ENCODE measurements at places on chromosomes 5 and 9.

DNA sequence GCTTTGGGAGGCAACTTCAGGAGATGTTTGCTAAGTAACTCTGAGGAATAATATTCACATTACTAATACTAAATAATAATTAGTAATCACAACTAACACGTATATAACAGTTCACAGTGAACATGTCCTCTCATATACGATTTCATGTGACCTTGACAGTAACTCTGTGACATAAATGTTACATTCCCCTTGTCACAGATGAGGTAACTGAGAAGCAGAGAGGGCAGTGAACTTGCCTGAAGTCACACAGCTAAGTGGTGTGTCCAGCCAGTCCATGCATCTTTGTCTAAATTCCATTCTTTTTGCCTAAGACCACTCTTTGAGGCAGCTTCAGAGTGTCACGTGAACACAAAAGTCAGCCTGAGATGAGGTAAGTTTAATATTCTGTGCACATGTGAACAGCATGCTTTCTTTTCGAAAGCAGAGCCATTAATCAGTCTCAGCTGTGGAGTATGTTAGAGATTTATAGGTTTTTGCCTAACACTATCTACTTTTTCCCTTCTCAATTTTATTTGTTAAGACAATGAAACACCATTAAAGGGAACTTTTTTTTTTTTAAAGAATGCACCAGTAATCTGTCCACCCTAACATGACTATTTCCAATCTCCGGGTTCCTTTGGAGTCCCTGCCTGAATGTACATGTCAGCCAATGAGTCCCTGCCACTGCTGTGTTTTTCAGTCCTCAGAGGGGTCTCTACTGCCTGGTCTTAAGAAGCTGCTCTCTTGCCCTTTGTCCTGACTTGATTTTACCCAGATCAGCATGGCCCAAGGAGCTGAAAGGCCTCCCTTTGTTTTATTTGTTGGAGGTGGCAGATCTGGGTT, 43.5 kb downstream of the SH3PXD2B start:
- DNase-seq: no peak

- no peak for DNase-seq
These were observed 131.1 kb downstream of the RMI1 start for GRCh38 chr9:84111726-84112125.

DNA sequence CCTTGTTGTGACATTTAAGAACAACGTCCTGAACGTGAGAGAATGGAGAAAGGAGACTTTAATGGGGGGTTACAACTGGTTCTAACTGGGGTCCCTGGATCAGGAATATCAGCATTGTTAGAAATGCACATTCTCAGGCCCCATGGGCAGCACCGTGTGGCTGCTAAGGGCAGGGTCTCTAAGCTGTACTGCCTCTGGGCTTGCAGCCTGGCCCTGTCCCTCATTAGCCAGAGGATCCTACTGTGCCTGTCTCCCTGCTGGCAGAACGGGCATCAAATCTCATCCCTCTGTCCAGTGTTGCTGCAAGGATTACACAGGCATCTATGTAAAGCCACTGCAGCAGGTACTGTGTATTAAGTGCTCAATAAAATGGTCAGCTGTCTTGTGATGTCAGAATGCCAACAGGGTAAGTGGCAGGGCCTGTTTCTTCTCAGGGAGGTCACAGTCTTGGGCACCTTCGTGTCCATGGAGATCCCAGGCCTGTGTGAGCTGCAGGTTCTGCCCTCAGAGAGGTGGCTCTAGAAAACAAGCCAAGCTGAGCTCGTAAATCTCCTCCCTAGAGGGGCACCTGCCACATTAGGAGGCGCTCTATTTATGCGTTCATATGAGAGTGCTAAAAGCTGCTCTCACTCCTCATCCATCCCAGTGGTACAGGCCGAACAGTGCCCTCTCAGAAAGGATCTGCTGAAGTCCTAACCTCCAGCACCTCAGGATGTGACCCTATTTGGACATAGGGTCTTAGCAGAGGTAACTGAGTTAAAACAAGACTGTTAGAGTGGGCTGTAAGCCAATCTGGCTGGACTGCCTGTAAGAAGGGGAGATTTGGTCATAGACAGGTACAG, 210.5 kb downstream of the GADD45G start:
- DNase-seq: no peak

DNA sequence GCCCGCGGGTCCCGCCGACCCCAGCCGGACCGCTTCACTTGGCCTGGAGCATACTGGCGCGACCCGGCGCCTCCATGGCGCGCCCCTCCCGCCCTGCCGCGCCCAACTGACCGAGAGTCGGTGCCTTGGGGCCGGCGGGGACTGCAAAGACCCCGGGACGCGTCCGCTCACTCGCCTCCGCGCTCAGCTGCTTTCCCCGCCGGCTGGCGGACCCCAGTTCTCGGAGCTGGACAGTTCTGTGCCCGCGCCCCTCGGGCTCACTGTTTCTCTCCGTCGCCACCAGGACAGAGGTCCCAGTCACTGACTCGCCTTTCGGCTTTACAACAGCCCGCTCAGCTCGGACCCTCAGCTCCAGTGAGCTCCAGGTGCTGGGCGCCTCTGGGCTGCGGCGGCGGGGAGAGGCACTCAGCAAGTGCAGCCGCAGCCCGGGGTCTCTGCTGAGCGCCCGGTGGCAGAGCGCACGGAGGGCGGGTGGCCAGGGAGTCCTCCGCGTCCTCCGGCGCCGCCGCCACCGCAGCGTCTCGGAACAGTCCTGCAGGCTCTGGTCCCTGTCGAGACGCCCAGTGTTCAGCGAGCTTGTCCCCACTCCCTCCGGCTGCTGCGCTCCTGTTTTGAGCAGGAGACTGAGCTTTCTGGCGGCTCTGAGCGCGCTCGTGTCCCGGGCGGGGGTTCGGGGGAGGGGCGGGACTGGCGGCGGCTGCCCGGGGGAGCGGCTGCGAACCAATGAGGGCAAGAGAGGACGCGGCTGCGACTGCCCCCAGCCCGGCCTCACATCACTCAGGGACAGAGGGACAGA, at the start of gene SMIM32:
SMIM32 (minus strand) TSS at position 637 of the 796 bp plus-strand sequence. CDS start 638 bp downstream, outside the sequence.
- DNase-seq: no peak

DNA sequence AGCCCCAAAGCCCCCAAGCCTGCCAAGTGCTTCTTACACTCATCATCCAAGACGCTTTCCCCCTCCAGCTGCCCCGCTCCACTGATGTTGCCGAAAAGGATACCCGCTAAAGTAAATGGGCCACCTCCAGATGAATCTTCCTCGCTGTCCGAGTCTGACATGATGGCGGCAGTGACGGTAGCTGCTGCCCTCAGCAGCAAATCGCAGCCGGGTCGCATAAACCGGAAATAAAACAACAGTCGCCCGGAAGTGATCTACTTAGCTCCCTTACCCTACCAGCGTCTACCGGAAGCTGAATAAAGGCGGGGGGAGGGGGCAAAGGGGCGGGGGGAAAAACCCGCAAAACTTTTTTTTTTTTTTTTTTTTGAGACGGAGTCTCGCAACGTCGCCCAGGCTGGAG, at the start of gene TAF1L:
TAF1L (minus strand) TSS at position 308 of the 400 bp plus-strand sequence; CDS start at position 218, 90 bp downstream.
- no peak for DNase-seq

GRCh38 chr5:36957953-36958537, 81.5 kb downstream of the NIPBL start:
- DNase-seq: no peak

- DNase-seq: no peak
These were observed 373.6 kb upstream of the SGCD start for GRCh38 chr5:155953335-155953734.

GRCh38 chr5:144377207-144377606, 206.5 kb downstream of the KCTD16 start:
- DNase-seq: no peak

DNA sequence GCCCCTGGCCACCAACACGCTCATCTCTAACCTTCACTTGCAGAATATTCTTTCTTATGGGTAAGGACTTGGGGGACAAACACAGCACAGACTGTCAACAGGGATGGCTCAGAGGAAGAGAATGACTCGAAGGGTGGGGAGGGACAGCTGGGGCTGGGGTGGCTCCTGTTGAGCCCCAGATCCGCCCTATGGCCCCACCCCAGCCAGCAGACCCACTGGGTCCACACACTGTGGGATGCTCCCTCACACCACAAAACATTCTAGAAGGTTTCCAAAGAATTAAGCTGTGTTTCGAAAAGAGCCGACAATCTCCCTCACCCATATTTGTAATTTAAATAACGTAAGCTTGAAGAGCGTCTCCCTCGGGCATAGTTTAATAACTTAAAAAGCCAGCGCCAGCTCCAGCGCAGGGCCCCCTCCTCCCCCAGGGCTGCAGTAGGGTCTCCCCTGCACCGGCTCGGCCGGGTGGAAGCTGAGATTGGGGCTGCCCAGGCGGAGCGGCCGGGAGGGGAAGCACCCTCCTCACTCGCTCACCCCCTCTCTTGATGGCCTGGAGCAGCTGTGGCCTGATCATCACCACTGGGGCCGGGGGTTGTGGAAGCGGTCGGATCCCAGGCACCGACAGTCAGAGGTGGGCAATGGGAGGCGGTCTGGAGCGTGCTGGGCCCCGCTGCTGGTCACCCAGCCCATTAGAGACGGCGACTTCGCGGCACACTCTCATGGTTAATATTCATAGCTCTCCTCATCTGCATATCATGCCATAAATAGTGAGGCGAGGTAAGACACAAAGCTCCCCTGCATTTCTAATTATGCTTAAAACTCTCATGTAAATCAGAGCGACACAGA, 37.6 kb downstream of the NACC2 start:
- DNase-seq: no peak

GRCh38 chr5:10424124-10424731, 17.5 kb upstream of the ROPN1L start:
- no peak for DNase-seq

GRCh38 chr5:178394074-178394473, 161.5 kb upstream of the PHYKPL start:
- DNase-seq: no peak

- no peak for DNase-seq
These were observed 178.3 kb downstream of the DNAH5 start for GRCh38 chr5:13766236-13766635.

GRCh38 chr5:96280946-96281393, 152.1 kb downstream of the PCSK1 start:
- DNase-seq: no peak

DNA sequence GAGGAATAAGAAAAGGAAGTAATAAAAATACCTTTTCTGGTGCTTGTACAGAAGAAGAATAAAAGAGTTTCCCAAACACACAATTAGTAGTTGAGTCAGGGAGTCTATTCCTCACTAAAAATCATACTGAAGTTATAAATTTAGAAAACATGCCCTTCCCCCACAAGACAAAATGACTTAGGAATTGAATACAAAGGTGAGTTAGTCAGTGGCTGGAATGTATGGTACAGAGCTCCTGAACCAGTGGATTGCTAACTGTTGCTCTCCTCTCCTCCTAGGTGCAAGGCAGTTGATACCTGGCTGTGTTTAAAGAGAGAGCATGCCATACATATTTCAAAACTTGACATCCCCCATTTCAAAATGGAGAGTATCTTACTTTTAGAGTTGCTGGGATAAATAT, 1.9 kb downstream of the GDA start:
- no peak for DNase-seq

DNA sequence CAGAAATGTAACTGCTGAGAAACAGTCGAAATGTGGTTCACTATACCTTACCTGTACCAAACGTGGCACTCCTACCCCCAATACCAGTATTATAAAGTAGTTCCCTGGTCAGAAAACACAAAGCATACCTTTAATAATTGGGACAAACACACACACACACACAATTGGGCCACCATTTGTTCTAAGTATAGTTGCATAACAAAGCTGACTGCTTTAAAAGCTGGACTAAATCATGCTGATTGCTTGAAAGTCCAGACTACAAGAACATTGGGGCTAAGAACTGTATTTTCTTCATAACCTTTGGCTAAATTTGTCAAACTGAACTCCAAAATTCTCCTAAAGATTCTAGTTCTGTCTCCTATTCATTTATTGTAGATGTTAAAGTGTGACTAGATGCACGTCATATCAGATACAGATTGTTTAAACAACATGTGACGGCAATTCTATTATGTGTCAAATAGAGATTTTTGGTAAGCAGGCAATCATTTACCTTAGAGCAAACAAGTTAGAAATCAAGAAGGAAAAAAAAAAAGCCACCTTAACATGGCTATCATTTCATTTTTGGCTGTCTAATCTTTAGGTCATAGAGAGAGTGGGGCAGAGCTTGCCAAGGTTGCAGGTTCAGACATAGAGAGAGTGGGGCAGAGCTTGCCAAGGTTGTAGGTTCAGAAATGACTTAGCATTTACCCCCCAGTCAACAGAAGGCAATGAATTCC, 265.1 kb downstream of the ARL15 start:
- DNase-seq: no peak

DNA sequence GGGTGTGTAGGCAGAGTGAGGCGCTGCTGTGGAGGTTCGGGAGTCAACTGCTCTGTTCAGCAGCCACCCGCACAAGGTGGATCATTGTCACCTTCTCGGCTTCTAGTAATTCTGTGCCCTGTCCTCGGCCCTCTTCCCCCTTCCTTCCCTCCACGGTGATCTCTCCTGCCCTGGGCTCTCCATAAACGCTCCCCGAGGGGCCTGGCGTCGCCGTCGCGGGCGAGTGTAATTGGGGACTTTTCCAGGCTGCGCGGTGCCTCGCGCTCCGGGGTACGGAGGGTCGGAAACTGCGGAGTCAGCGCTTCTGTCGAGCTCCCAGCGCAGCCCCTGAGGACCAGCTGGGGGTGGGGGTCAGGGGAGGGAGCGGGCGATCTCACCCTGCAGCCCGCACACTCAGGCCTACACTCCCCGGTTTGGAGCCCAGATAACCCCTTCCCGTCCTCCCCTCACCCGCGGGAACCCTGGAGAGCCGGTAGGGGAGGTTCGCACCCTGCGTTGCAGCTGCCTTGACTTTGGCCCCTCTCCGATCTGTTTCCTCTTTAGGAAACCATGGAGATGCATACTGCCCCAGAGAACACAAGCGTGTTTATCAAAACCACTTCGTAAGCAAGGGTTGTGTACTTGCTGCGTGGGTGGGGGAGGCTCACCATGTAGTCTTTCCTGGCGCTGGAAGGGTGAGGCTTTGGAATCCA, 188.3 kb upstream of the ZNF618 start:
- DNase-seq: no peak

DNA sequence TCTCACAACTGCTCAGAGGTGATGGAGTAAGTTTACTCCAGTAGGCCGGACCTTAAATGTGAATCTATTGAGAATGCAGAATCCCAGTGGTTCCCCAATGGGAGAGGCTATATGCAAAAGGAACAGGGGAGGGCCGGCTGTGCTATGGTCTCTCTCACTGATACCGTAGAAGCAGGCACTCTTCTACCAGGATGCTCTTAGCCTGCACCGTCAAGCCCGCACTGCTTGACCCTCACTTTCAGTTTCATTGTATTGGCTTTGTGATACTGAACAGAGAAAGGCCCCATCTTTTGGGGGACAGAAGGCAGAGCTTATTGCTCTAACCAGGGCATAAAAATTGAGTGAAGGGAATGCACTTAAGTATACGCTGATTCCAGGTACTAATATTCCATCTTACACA, 615.0 kb upstream of the RGMB start:
- DNase-seq: no peak

GRCh38 chr9:131611586-131612315, 66.4 kb downstream of the PRRT1B start:
- DNase-seq: no peak
